ENCODE measurements at places on chromosomes 13 and 19. TPM values are rescaled to one million over a fixed set of nuclear protein-coding genes. Genes with fewer than 3 reads are reported as not detected.

The ZNF615 gene
- total RNA-seq = 7.7 TPM

The NLRP7 gene
- 0.13 TPM for total RNA-seq

The ABCA7 gene
- total RNA-seq = 2.3 TPM

The UPK1A gene
- not detected for total RNA-seq

The RAX2 gene
- not detected for total RNA-seq

The ZNF699 gene
- 5.6 TPM for total RNA-seq

The ZNF763 gene
- total RNA-seq = 1.8 TPM

The SLC35E1 gene
- 26.9 TPM for total RNA-seq

The SLC25A41 gene
- not detected for total RNA-seq

The CD37 gene
- total RNA-seq = not detected

The ZNF69 gene
- total RNA-seq = 1.5 TPM

The TSKS gene
- not detected for total RNA-seq

The DHDH gene
- total RNA-seq = 0.45 TPM

The DNAAF3 gene
- total RNA-seq = 2.8 TPM

The SIN3B gene
- 16.0 TPM for total RNA-seq

The STOML3 gene
- 0.13 TPM for total RNA-seq

The ARL11 gene
- not detected for total RNA-seq

The CDADC1 gene
- 7.6 TPM for total RNA-seq

The TUBB4A gene
- 19.8 TPM for total RNA-seq

The REEP6 gene
- total RNA-seq = 4.5 TPM

The AP1M2 gene
- total RNA-seq = not detected

The CEACAM16 gene
- total RNA-seq = not detected

The LILRB4 gene
- not detected for total RNA-seq

The FXYD3 gene
- total RNA-seq = not detected

The ATF5 gene
- 4.7 TPM for total RNA-seq

The CRLF1 gene
- 0.32 TPM for total RNA-seq

The SIGLEC5 gene
- total RNA-seq = not detected

The LSR gene
- 0.98 TPM for total RNA-seq

The NCR1 gene
- not detected for total RNA-seq

The CEACAM1 gene
- total RNA-seq = 31.2 TPM

The CCDC70 gene
- not detected for total RNA-seq

The ECSIT gene
- total RNA-seq = 47.8 TPM

The NLRP4 gene
- total RNA-seq = 0.55 TPM

The SCAMP4 gene
- 41.7 TPM for total RNA-seq

The ZNF564 gene
- 4.9 TPM for total RNA-seq

The FCER2 gene
- not detected for total RNA-seq

The AMER2 gene
- total RNA-seq = not detected

The PHLDB3 gene
- 19.5 TPM for total RNA-seq

Data from SK-MEL-5 (cell line).